Natural killer cell treated with Interleukin-12 subunit alpha and Interleukin-12 subunit beta and Interleukin-15 and Interleukin-18, amount 100 ng/mL, for 72 hours (primary cell): ENCODE measurements at places on chromosomes 2 and 18. TPM values are rescaled to one million over a fixed set of nuclear protein-coding genes. Genes with fewer than 3 reads are reported as not detected.

- no peak for DNase-seq
Measured at GRCh38 chr2:19936203-19936602, 34.4 kb upstream of the TTC32 start.

- DNase-seq: no peak
Measured at GRCh38 chr2:60163691-60164090, 389.8 kb downstream of the BCL11A start.

GRCh38 chr2:205911306-205911705 is 174.7 kb downstream of the INO80D start:
- DNase-seq: no peak

DNA sequence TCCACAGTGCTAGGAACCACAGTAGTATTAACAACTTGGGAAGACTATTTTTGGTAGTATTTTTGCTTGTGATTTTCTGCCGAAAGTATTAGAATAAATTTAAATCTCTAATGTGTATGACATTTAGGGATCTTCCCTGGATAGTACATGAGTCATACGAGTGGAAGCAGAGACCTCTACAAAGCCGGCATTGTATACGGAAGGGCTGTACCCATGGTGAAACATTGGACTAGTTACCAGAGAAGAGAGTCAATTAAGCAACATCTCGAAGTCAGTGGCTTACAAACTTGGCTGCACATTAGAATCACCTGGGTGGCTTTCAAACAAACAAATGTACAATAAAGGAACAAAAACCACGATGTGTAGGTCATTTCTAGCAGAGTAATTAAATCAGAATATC is 1131.7 kb upstream of the LRRTM1 start:
- no peak for DNase-seq

DNA sequence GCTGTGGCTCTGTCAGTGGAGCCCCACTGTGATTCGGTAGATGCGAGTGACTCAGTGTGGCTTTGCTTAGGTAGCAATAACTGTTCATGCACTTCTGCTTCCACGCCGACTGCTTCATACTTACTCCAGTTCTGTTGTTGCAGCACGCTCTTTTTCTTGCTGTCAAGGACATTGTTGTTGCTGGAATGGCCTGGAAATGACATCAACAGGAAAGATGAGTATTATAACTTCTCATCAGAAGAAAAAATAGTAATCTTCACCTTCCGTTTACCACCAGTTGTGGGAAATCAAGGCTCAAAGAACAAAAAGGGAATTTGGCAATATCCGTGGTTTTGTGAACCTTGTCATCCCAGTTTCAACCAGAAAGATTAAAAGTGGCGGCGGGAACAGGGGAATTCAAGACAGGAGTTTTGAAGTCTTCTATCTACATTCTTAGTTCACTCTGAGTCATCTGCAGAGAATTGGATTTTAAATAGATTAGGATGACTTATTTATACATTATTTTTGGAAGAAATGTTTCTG is 8.3 kb downstream of the TM4SF20 start:
- DNase-seq: no peak

GRCh38 chr2:127416506-127417001 is 1.7 kb upstream of the PROC start:
- peak; percentile 31 for DNase-seq

DNA sequence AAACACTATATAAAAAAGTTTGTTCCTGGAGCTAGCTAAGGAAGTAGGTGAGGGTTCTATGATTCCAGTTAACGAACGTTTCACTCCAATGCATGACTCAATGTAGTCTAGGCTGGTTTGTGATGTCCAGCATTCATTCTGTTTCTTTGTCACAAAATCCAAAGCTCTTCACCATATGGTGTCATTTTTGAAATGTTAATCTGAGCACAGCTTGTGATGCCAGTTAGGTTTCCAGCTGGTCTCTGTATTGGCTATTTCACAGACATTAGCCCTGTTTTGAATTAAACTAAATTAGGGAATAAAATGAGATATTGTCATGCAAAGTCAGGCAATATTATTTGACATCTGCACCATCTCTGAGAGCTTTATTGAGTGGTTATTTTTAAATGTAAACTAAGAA is 159.4 kb downstream of the RBM43 start:
- DNase-seq: no peak

DNA sequence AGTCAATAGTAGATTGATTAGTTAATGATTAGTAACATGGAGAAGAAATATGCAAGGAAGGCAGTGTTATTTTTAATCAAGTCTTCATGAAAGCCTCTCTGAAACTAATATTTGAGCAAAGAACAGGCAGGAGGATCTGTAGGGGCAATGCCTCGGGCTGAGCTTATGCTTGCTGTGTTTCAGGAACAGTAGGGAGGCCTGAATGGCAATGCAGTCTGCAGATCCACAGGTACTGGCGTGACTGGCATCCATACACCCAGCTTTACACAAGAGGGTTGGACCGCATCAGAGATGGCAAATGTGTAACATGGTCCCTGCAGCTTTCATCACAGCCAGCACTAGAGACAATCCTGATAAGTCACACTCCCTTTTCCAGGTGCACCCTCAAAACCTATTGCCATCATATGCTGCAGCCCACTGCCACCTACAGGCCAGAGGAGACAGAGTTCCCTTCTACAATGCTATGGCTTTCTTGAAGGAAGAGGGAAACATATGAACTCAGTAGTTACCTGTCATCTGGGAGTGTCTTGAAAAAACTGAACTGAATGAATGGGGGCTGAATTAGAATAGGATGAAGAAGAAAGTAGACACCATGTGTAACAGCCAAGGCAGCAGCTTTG is 582.4 kb upstream of the RAB6C start:
- no peak for DNase-seq

- DNase-seq: no peak
Measured at GRCh38 chr2:99900556-99900955, 241.8 kb downstream of the AFF3 start.

GRCh38 chr2:200042102-200042735 is 86.8 kb downstream of the MAIP1 start:
- no peak for DNase-seq

GRCh38 chr2:175304541-175304940 is 123.0 kb upstream of the ATP5MC3 start:
- DNase-seq: no peak

GRCh38 chr18:43192408-43192807 is 76.9 kb upstream of the RIT2 start:
- no peak for DNase-seq

DNA sequence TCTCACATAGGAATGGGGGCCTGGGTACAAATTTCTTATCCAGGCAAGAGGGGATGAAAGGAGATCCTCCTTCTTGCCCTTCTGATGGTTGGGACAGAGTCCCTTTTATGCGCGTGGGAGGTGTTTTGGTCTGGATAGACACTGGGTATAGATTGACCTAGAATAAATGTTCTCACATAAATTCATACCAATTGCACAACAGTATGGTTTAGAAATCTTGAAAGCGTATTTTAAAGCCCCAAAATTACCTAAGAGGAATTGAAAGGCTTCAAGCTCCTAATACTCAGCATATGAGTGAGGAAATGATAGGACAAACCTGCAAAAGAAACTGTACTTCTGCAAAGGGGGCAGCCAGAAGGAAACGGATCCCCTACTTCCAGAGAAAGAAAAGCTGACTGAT is 2.6 kb upstream of the BCL2 start:
- no peak for DNase-seq

DNA sequence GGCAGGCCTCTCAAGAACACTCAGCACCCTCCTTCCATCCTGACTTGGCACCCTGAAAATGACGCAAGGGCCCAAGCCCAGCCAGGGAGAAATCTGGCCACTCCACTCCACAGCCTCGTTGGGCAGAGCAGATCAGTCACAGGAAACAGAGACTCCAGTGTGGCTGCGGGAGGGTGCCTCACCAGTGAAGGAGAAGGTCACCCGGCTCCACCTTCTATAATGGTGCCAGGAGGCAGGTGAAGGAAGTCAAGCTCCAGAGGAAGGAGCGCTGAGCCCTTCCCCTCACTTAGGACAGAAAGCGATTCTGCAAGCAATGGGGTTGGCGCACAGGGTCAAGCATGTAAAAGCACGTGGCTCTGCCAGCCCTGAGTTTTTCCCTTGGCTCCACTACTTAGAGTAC is 35.3 kb downstream of the CRACDL start:
- DNase-seq: no peak

GRCh38 chr18:60215432-60215831 is 157.1 kb downstream of the MC4R start:
- DNase-seq: no peak

- DNase-seq: no peak
Measured at GRCh38 chr18:57581301-57581934, 5.1 kb downstream of the FECH start.

GRCh38 chr2:88859461-88859860 is 168.0 kb downstream of the RPIA start:
- DNase-seq: no peak

DNA sequence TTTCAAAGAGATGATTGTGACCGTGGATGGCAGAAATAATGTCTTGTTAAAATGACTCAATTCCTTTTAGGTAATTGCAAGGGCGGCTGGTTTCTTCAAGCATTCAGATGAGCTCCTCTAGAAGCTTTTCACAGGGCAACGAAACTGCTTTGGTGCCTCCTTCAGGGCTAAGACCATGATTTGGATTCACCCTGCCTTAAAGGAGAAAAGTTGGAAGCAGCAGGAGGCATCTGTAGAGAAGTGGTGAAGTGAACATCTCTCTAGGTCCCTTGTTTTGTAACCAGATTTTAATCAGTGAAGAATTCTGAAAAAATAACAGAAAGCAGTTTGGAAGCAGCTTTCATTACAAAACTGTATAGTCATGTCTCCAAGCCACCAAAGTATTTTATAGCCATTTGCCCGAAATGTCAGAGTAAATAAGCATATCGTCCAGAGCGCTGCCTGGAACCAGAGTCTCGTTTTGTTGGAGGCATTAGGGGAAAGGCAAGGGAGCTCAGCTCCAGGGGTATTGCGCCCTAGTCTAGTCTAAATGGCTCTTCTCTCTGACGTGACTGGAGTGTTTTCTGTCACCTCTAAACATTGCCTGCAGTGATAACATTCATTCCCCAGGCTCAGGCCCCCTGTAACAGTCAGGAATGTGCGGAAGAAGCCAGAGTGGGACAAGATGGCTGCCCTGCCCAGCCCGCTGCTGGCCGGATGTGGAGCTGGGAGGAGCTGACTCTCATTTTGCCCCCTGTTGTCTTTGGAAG is 57.8 kb upstream of the ITGB6 start:
- no peak for DNase-seq

GRCh38 chr2:179479947-179480346 is 215.3 kb upstream of the SESTD1 start:
- no peak for DNase-seq

- no peak for DNase-seq
Measured at GRCh38 chr2:46008091-46008870, 288.9 kb upstream of the EPAS1 start.

GRCh38 chr2:219466816-219467735 is 31.6 kb upstream of the GMPPA start:
- DNase-seq: no peak

- peak; percentile 69 for DNase-seq
Measured at GRCh38 chr2:85243101-85244072, 84.4 kb downstream of the TGOLN2 start.

GRCh38 chr18:38635709-38636430 is 1070.3 kb upstream of the CELF4 start:
- DNase-seq: no peak

GRCh38 chr18:9709304-9709877 is 1.3 kb downstream of the RAB31 start:
- no peak for DNase-seq

DNA sequence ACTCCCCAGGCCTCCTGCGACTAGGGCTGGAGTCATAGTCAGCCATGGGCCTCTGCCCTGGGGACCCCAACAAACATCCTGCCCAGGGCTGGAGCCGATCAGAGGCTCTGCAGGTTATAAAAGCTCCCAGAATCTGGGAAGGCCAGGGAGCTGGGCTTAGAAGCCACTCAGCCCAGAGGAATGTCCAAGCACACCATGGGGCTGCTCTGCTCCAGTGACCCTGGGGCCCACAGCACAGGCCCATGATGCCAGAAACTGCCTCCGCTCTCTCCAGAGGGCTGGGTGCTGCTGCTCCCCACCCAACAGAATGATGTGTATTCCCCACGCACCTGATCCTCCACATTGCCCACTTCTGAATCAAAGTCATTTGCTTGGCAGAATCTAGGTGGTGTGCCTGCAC is 88.5 kb downstream of the ARMC9 start:
- no peak for DNase-seq

DNA sequence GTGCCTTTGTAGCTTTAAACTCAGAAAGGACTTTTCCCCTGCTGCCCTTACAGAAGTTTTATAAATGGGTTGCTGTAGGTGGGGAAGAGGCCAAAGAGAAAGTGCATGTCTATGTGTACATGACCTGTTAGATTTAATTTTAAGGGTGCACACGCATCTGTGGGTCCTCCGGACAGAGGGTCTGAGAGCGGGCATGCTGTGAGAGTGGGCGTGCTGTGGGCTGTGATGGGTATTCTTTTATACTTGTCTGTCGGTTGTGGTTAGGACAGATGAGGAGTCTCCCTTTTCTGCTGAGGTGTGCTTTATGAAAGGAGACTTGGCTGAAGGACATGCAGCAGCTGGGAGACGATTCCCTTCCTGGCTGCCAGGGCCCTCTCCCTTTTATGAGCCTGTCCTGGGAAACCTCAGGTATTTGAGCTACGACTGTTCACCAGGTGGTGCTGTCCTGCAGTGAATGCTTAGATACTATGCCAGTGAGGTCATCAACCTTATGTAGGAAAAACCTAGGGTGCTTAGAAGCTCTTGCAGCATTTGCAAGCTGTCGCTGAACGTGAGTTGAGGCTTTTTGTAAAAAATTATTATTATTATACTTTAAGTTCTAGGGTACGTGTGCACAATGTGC is 67.5 kb downstream of the TANC1 start:
- no peak for DNase-seq

DNA sequence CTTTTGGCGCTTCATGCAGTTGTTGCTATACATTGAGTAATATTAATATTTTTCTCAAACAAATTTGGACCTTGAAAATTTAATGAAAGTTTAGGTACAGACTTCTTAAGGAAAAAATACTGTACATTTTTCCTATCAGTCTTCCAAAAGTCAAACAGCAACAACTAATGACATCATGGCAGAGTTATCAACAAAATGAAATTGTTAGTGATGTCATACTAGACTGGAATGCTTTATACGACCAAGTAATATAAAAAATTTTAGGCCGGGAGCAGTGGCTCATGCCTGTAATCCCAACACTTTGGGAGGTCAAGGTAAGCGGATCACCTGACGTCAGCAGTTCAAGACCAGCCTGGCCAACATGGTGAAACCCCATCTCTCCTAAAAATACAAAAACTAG is 12.0 kb upstream of the STPG4 start:
- no peak for DNase-seq

SLC8A1 gene
- total RNA-seq: not detected

NOSTRIN gene
- not detected for total RNA-seq

G6PC2 gene
- not detected for total RNA-seq

VWA3B gene
- total RNA-seq: not detected

PIKFYVE gene
- 25.6 TPM for total RNA-seq

HNMT gene
- not detected for total RNA-seq

THSD7B gene
- total RNA-seq: not detected

DNER gene
- total RNA-seq: not detected

IL1RN gene
- total RNA-seq: 3.7 TPM

PKDCC gene
- total RNA-seq: not detected

VIL1 gene
- not detected for total RNA-seq

ACKR3 gene
- 0.33 TPM for total RNA-seq

GNLY gene
- total RNA-seq: 599 TPM

ECEL1 gene
- total RNA-seq: not detected

BCL11A gene
- total RNA-seq: not detected

KIF5C gene
- 2.6 TPM for total RNA-seq

HSBP1L1 gene
- 6.2 TPM for total RNA-seq

FAM161A gene
- total RNA-seq: 2.2 TPM

STK17B gene
- 162 TPM for total RNA-seq

HOXD1 gene
- total RNA-seq: not detected

FAM124B gene
- total RNA-seq: 0.78 TPM
